MM.1S (cell line): ENCODE measurements at places on chromosomes 3 and 15.

GRCh38 chr3:41318520-41318919 lies 119.2 kb downstream of the CTNNB1 start:
- H3K4me3 ChIP-seq: no peak overlapping the region
- no peak overlapping the region for H3K27ac ChIP-seq
- no peaks in the 10 kb centered on the region for H3K27me3 ChIP-seq
- DNase-seq: no peak
- no peaks in the 10 kb centered on the region for H3K36me3 ChIP-seq

GRCh38 chr3:97871186-97871585 lies 49.4 kb downstream of the CRYBG3 start:
- no peak for DNase-seq
- H3K4me1 ChIP-seq: no peaks in the 10 kb centered on the region
- H3K27me3 ChIP-seq: no peaks in the 10 kb centered on the region

DNA sequence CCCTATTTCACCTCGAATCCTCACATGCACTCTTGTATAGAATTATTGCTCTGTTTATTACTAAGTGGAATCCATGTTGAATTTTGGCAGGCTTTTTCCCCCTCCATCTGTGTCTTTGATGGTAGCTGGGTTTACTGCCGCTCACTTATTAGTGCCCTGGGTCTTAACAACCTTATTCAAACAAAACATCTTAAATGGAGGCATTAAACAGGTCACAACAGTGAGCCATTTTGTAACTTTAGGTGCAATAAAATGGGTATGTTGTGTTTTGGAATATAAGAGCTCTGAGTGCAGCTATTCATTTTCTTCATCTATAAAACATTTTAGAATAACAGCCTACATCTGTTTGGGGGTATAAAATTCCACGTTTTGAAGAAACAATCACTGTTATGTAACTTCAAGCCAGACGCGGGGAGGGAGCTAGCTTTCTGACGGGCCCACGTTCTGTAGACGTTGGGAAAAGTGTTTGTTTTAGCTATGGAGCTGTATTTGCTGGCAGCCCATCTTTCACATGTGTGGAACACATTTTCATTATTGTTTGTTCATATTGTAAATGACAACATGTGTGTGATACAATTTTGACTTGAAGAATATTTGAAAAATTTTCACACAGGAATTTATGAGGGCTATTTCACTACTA lies 122.0 kb downstream of the SLC25A26 start:
- H3K36me3 ChIP-seq: no peaks in the 10 kb centered on the region
- H3K27me3 ChIP-seq: no peaks in the 10 kb centered on the region
- H3K4me1 ChIP-seq: no peaks in the 10 kb centered on the region
- H3K27ac ChIP-seq: no peak overlapping the region

DNA sequence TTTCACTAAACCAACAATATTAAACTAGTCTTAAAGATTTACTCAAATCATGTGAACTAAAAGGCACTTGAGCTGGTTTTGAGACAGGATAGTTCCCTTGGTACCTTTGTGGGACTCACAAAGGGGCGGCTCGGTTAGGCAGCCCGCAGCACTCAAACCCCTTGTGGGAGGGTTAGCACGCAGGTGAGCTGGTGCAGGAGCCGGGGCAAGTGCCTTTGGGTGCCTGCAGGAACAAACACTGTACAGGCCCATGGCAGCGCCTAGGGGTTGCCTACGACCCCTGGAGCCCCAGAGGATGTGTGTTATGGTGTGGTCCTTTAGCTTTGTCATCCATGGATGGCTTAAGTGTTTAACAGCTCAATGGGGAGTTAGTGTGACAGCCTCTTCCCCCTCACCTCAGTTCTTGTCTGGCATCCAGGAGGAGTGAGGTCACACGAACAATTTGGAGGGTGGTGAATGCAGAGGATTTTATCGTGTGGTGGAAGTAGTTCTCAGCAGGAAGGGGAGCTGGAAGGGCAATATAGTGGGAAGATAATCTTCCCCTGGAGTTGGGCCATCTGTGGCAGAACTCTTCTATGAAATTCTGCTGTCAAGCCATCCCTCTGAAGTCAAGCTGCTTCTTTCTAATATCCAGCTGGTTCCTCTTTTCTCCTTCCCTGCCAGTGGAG lies 470.9 kb downstream of the RBMS3 start:
- no peak overlapping the region for H3K27ac ChIP-seq
- DNase-seq: no peak
- 0 out of 2 replicates have a peak, but pooled peaks cover under 1% of the 10 kb centered on the region for H3K4me1 ChIP-seq
- H3K36me3 ChIP-seq: no peaks in the 10 kb centered on the region
- H3K4me3 ChIP-seq: no peak overlapping the region
- no peaks in the 10 kb centered on the region for H3K27me3 ChIP-seq

DNA sequence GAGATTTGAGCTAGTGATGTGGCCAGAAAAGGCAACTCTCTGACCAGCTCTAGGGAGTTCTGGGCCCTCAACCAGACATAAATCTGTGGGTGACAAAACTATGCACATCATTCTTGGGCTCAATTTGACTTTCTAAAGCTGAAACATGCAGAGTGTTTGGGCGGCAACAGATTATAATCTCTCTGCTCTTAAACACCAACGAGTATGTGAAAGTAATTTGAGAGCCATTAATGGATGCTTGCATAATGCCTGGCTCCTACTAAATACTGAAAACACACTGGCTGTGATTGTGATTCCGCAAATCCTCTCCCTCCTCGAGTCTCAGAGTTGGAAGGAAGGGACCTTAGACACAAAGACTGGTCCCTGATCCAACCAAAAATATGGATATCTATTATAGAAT lies 186.7 kb downstream of the UACA start:
- no peak for DNase-seq
- no peaks in the 10 kb centered on the region for H3K36me3 ChIP-seq
- H3K4me1 ChIP-seq: no peaks in the 10 kb centered on the region
- no peaks in the 10 kb centered on the region for H3K27me3 ChIP-seq
- H3K4me3 ChIP-seq: no peak overlapping the region
- H3K27ac ChIP-seq: no peak overlapping the region
